ENCODE measurements at places on chromosomes 2 and 18.

DNA sequence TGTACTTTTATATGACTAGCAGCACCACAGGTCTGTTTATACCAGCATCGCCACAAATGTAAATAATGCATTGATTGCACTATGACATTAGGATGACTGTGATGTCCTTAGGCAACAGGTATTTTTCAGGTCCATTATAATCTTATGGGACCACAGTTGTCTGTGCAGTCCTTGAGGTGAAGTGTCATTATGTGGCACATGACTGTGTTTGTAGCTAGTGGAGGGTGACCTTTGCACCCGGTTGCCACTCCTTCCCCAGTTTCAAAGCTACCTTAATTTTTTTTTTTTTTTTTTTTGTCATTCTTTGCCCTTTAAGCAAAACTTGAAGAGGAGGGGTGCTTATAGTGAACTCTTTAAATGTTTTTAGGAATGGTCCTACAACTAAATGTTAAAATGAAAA lies 386.4 kb downstream of the THSD7B start:
- DNase-seq, result no peak

DNA sequence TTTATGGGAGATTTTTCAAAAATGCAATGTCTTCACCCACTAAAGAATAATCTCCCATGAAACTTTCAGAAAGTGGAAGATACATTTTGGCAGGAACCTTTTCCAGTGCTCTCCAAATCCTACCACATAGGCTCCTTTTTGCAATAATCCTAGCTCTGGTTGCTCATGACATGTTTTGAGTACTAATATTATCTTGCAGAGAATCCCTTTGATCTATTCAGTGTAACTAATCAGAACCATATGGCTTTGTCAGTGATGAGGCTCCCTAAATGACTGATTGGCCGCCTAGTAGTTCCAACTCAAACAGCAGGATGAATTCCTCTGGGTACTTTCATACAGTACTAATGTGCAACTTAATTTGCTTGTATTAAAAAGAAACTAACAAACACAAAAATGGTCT lies 544.0 kb upstream of the FAM98A start:
- no peak for DNase-seq

DNA sequence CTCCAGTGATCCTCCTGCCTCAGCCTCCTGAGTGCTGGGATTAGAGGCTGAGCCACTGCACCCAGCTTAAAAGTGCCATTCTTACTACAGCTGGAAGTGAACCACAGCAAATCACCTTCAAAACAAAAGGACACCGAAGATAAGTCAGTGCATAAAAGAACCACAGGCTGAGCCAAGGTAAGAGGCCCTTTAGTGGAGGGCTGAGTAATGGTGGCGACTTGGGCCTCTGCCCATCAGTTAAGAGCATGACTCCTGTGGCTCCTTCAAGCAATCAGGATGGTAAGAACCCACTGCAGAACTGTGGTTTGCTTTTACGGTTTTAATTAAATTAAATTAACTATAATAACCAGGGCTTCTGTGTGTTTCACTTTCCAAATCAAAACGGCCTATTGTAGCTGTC lies 75.1 kb downstream of the CTAGE1 start:
- DNase-seq, result no peak

DNA sequence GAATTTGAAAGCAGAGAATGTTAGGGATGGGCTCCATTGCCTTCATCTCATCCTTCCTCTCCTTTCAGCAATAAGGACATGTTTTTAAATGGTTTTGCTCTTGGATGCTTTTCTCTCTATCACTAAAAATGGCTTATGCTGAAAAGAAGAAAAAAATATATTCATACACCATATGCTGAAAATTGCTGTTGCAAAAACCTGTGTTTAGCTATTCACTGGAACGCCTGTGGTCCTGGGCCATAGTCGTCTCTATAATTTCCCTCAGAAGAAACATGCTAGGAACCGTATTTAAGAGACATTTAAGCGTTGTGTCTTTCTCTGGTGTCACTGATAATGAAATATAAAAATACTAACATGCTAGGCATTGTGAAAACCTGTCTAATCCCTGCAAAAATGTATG lies 324.9 kb downstream of the TSN start:
- DNase-seq, result no peak

DNA sequence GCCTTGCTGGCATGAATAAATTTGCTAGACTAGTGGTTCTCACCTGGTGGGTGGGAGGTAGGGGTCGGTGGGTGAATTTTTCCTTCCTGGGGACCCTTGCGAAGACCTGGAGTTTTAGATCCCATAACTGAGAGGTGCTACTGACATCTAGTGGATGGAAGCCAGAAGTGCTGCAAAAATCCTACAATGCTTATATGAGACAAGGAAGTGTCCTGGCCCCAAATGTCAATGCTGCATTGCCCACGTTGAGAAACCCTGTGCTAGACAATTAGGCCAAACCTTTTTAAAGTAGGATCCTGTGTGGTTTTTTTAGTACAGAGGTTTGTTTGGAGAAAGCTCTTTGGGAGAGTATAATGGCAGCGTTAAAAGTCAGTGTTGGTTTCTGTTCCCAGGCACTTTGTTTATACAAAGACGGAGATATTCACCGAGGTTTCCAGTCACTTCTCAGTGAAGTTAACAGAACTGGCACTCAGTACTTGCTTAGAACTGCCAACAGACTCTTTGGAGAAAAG lies 9.6 kb downstream of the SERPINB8 start:
- no peak for DNase-seq

GRCh38 chr2:1670636-1671035 lies 73.7 kb downstream of the PXDN start:
- no peak for DNase-seq

DNA sequence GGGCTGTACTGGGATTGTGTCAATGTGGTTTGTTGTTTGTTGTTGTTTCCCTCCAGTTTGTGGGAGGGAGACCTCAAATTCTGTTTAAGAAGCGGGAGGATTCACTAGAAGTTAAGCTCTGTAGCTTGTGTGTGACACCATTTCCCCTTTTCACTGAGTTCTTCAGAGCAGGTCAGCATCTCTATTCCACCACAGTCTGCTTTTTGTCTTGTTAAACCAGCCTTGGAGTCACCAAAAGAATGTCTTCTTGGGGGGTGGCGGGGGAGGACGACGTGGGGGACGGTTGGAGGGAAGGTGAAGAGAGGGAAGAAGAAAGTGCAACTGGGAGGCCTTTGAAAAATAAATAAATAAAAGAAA lies 2.3 kb upstream of the BCL11A start:
- no peak for DNase-seq

DNA sequence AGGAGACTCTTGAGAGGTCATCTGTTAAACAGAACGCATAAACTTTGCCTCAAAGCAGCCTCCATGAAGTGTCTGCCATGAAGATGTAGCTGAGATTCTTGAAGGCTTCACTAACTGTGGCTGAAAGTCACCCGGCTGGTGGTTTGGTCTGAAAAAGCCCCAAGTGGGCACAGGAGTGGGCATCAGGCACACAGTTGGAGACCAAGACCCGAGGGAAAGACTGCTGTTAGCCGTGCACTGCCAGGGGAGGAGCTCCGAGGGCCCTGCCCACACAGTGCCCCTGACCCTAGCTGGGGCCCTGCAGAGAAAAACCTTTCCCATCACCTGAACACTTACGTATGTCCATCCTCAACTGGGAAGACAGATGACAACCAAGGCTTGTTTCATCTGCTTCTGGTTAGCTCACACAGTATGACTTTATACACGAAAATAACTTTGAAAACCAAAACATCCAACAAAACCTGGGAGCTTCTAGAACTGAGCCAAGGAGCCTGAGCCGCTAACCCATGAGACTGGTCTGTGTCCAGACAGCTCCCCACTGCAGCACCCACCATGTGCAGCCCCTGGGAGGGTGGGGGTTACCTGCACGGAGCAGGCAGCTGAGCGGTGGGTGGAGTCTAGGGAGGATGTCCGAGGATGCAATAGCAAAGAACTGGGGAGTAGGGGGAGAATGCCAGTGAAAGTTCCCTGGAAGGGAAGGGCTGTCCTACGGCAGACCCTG lies 15.4 kb downstream of the HJURP start:
- no peak for DNase-seq

- no peak for DNase-seq
Observed at GRCh38 chr2:57333221-57333620, 713.4 kb upstream of the VRK2 start.

GRCh38 chr2:70987386-70987785 lies 7.3 kb downstream of the TEX261 start:
- DNase-seq, result no peak

DNA sequence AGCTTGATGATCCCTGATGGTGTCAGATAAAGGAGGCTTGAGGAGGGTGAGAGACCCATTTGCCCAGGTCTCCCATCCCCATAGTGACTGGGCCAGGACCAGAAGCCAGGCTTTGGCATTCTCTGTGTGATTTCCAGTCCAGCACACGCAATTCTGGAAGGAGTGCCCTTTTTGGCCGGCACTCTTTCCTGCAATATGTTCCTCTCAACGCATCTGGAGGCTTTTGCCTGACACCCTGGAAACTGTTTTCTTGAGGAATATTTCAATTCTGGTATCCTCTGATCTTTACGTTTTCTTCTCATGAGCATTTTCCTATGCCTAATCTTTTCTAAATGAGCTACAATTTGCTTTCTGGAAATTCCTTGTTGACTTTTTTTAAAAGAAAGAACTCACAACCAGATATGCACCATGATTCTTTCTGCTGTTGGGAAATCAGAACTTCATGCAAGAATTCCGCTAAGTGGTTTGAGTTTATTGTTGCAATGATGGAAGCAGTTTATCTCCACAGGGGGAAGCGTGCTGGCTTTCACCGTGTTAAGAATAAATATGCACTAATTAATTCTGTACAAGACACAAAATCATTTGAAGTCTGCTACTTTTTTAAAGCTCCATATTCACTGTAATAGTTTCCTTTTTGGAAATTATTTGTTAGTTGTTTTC lies 143.7 kb downstream of the NAPG start:
- no peak for DNase-seq

DNA sequence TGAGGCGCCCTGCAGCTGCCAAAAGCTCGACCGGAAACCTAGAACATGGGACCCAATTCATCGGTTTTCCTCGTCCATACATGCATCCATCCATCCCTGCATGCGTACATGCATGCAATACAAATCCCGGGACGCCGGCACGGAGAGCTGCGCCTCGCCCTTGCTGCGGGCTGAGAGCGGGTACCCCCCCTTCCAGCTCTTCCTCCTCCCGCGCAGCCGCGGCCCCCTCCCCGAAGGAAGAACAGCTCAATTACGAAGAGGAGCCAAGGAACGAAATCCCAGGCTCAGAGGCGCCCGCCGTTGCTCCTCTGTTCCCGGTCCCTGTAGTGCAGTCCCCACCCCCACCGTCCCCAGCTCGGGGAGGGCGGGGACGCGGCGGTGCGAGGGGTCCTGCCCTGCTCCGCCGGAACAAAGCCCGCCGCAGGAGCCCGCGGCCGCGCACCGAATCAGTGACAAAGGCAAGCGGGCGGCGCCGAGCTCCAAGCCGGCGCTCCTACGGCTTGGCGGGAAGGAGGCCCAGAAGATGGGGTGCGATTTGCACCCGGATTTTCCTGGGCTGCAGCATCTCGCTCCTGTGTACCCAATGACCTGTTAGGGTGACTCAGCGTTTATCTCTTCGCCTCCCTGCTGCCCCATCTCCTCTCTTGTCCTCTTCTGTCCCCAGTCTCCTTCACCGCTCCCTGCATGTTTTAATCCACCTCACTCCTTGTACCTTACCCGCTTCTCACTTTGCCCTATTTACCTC lies 8.9 kb upstream of the POU3F3 start:
- no peak for DNase-seq

DNA sequence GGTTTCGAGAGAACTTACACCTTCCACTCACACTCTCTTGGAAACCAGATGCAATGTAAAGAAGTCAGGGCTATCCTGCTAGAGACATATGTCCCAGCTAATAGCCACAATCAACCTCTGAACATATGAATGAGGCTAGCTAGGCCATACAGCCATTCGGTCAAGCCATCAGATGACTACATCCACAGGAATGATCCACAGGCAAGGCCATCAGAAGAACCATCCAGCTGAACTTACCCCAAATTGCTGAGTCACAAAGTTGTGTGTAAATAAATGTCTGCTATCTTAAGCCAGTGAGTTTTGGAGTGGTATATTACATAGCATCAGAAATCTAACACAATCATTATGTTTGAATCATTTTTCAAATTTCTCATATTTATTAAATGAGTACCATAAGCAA lies 5.2 kb upstream of the SPAST start:
- DNase-seq, result no peak

DNA sequence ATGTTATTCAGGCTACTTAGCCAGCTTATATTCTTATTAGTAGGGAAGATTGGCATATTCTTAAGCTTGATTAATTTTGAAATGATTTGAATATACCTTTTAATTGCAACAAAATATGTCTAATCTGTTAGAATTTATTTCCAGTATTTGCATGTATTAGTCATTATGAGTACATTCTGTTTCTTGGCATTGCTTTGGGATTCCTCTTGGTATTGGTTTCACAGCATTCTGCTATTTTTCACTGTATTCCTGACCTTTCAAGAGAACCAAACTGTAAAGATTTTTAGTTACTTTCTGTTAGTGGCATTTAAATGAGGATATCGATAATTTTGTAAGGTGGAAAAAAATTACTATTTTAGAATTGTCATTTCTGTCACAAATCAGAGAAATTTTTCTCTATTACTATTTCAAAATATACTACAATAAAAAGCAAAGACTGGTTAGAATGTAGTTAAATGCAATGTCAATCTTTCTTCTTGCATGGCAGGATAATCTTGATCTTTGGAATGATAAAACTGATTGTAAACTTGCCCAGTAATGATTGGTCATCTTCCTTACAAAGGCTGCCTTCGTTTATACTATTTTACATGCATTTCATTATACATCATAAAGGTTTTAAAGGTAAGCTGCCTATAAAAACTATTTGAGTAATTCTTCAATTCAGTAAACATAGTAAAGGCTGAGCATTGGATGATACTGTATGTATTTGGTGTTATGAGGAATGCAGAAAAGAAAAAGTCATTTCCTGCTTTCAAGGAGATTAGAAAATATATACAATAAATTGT lies 86.1 kb downstream of the SLC4A10 start:
- no peak for DNase-seq

GRCh38 chr2:167890739-167891138 lies 356.7 kb downstream of the STK39 start:
- DNase-seq, result no peak

- no peak for DNase-seq
Observed at GRCh38 chr2:237514474-237515130, 27.6 kb downstream of the MLPH start.

Data from activated CD4-positive, alpha-beta T cell treated with anti-CD3 and anti-CD28 coated beads for 24 hours (primary cell).